Amniotic stem cell (primary cell): ENCODE measurements at places on chromosomes 1 and 21.

DNA sequence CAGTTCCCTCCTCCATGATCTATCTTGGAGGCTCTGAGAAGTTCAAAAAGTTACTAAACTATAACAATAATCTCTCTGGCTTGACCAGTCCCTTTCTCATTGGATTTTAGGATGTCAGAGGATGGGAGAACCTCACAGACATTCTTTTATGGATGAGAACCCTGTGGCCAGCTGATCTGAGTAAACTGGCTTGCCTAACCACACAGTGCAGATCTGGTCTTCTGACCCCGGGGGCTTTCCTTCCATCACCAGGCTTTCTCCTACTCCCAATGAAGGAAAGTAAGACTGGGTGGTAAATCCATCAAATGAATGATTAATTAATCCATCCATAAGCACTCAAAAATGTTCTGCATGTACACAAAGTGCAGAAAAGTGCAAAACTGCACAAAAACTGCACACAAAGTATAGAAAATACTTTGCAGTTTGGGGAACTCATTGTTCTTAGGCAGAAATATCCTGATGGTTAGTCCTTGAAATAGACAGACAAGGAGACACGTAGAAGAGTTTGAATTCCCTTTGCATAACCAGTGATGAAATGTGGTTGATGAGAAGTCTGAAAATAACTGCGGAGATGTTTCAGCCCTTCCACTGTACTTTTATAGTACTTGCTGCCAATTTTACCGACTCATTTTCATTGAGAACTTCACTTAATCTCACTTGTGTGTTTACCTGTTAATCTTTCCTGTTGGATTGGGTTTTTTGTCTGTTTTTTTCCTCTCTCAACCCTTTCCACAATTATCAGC, 2.5 kb upstream of the F3 start:
- no peak for DNase-seq

DNA sequence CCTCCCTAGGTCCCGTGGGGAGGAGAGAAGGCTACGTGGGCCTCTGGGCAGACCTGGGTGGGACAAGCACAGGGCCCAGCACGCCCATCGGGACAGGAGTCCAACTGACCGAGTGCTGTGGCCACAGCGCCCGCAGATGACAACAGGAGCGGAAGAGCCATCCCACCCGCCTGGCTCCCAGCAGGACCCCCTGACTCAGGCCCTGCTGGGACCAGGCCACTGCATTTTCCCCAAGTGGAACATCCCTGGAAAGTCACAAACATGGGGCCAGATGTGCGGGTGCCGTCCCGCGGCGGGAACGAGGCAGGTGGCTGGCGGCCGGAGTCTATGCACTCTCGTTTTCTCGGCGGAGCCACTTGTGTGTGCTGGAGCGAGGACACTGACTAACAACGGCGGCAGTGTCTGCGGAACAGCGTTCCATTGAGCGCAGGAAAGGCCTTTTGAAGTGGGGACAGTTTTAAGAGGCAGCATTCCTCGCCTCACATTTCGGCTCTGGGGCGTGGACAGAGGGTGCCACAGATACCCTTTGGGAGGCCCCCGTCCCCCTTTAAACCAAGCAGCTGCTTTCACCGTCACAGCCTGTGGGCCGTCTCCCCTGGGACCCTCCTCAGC, 93.7 kb upstream of the ARHGEF16 start:
- no peak for DNase-seq

DNA sequence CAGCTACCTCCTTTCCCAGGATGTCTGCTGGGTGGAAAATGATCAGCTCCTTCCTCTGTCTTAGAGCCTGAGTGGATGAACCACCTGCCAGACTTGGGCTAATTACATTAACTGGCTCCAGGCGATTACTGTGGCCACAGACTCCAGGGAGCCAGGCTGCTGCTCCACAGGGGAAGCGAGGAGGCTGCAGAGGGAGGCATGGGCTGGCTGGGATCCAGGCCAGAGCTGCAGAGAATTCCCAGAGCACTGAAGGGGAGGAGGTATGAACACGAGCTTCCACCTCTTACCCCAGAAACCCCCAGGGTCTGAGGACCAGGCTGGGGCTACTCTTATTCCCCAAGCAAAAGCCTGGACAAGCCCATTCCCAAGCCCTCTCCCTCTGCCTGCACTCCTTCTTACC, 136.0 kb upstream of the KLHDC7A start:
- DNase-seq: no peak

DNA sequence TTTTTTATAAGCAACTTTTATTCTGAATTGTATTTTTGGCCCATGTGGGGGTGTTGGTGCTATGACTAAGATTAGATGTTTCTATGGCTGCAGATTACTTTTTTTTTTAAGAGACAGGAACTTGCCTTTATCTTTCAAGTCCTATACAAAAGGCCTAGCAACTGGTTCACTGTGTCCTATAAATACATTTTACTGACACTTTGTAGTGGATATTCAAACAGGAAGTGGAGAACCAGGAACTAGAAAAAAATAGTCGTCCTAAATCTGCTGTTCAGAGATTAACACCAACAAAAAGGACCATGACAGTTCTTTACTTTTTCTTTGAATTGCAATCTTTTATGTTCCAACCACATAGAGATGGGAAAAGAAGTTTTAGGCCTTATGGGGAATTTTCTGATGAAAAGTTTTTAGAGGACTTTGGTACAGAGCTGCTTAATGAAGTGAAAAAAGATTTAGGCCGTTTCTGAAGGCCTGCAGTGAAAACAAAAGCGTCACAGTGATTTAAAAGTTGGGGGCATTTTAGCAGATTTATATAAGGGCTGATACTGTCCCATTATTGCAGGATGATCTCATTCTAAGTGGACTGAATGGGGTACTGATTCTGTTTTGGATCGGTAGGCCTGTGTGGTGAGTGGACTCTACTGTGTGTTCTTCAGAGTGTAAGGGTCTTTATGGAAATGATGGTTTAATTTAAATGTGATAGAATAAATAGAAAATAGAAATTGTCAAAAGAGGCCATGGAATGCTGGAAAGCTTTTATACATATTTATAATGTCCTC, 136.4 kb upstream of the DEPDC1 start:
- DNase-seq: no peak

- DNase-seq: no peak
These were observed 1.9 kb downstream of the PPFIA4 start for GRCh38 chr1:203028067-203028783.

- DNase-seq: no peak
These were observed 4.3 kb downstream of the SKI start for GRCh38 chr1:2232255-2232915.

DNA sequence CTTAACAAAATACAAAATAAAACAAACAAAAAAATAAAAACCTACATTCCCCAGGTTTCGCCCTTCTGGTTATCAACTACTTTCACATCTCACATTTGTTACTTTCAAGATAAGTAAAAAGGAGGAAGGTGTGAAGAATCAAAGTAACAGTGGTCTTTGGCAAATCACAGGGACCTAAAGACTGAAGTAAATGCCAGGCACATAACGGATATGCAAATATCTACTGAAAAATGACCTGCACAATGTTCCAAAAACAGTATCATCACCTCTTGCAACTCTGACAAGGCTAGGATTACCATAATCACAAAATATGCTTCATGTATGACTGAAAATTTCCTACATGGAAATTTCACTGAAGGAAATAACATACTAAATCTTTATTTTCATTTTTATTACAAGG, 29.3 kb downstream of the COP1 start:
- no peak for DNase-seq

DNA sequence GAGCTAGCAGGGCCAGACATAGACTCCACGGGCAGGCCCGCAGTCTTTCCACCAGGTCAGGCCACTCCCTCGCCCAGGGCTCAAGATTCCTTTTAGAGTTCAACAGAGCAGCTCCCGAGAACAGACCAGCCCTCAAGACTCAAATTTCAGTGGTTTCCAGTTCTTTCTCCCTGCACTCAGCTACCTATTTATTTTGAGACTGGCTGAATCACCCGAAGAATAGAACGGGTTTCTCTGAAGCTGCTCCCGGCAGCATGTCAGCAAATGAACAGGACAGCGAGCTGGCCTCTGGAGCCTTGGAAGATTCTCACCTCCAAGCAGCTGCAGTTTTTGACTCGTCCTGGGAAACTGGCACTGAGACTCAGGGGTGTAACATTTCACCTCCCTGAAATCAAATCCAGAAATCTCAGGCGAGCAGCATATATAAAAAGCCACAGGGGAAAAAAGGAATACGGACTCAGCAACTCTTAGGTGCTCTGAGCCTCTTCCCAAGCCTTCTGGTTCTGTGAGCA, 177.9 kb downstream of the CLIC6 start:
- peak; percentile 41 for DNase-seq

- DNase-seq: no peak
These were observed 16.0 kb upstream of the ZNF496 start for GRCh38 chr1:247347477-247348222.

GRCh38 chr21:38878379-38879179, 72.8 kb downstream of the ETS2 start:
- no peak for DNase-seq

GRCh38 chr21:43338951-43339350, 88.0 kb downstream of the SIK1 start:
- DNase-seq: no peak

DNA sequence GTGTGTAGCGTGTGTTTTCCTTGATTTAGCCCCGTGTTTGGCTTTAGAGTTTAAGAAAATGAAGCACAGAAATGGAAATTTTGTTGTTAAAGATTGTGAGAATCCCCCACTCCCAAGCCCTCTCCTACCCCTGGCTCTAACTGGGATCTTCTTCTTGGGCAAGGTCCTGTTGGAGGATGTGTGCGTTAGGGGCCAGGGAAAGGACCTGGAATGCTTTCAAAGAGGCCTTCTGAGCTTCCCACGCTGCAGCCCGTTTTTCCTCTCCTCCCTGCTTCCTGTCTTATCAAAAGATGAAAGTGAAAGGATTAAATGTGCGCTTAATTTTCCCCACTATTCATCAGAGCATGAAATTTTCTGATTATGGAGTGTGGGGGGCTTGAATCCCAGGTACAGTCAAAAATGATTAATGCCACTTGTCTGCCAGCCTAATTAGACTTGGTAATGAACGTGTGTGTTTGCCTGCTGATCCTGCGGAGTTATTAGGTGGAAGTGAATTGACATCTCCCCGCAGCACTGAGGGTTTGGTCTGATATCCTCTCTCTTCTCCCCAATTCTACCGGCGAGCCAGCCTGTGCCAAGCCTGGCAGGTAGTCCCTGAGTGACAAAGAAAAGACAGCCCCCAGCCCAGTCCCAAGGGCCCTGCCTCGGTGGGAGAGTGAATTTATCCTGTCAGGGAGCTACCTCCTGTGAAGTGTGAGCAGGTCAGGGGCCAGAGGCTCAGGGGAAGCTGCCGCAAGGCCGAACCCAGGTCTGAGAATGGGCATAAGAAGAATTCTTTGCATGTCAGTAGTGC, 4.9 kb downstream of the RASSF5 start:
- DNase-seq: no peak

GRCh38 chr1:240096974-240097373, 5.3 kb downstream of the FMN2 start:
- DNase-seq: no peak

DNA sequence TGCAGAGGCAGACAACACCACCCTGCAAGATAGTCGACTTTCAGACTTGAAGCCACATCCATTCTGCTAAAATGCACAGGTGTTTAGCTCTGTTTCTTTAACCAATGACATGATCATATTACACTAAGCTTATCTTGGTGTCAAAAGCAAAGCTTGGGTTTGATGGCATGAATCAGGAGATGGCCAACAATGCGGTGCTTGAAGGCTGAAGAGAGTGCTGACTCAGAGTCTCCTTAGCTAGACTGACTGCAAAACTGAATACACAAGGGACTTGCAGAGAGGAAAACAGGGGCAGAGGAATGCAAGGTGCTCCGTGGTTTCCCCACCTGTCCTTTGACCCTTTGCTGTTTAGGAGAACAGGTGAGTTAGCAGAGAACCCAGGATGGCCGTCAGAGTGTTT, 262.6 kb downstream of the SIPA1L2 start:
- no peak for DNase-seq

GRCh38 chr1:88001460-88001859, 672.8 kb downstream of the LMO4 start:
- no peak for DNase-seq

DNA sequence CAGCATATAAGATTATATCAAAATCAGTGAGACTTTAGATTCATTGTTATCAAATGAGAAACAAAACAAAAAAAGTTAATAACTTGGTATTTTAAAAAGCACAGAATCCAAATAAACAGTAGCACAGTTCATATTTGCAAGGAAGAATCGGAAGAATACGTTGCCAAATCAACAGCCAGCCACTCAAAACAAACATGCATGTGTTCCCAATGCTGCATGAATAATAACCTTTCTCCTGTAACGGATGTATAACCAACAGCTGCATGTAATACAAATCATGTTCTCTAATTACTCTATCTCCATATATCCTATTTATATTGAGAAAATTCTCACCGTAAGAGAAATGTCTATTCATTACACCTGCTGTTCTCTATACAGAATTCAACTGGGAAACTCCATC, 98.9 kb upstream of the FOXD3 start:
- DNase-seq: no peak

DNA sequence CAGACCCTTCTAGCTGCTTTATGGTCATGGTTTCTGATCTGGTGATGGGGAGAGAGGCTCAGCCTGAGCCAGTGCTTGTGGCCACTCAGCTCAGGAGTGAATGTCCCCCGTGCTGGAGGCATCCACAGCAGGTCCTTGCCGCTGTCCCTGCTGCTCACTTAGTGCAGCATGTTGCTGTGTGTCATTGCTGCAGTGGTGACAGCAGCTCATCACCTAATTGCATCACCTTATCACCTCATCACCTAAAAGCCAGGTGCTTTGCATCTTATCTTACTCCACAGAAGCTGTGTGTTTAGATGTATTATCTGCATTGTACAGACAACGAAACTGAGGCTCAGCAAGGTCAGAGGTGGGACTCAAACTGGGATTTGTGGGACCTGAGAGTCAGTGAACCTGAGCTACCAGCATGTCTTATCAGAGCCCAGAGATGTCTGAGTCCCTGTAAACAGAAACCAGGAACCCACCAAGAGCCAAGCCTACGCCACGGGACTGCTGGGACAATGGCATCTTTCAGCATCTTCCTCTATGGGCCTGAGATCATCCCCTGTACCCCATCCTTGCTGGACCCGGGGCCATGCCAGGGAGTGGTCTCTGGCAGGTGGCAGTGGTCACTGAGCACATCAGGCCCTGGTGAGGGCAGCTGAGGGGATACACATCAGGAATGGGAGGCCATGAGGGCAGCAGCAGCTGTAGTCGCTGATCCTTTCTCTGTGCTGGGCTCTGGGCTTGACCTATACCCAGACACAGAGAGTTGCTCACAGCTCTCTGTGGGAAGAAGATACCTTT, 6.5 kb downstream of the PODN start:
- no peak for DNase-seq

DNA sequence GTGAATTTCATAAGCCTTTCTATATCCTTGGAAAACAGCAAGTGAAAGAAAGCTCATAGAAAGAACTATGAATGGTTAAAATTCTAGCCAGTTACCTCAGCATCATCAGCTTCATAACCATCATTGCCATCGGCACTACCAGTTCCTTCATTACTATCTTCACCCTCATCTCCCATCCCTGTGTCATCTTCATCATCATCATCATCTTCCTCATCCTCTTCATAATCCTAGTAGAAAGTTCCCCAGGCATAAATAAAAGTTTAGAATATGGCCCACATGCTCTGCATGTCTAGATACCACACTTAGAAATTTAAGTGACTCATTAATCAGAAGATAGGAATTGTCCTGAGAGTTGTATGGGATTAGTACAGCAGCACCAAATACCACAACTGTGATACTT, 49.0 kb downstream of the TPR start:
- no peak for DNase-seq

- DNase-seq: no peak
These were observed 1397.2 kb downstream of the MRPL39 start for GRCh38 chr21:24210130-24210529.

- DNase-seq: no peak
These were observed 25.9 kb downstream of the HSD3B2 start for GRCh38 chr1:119440721-119441307.

- DNase-seq: no peak
These were observed 38.3 kb downstream of the PHC2 start for GRCh38 chr1:33392639-33393038.
